ENCODE measurements at places on chromosomes 16 and 17.

- peak; percentile 24 for DNase-seq
These were observed 4.9 kb downstream of the OR4D1 start for GRCh38 chr17:58153046-58153445.

DNA sequence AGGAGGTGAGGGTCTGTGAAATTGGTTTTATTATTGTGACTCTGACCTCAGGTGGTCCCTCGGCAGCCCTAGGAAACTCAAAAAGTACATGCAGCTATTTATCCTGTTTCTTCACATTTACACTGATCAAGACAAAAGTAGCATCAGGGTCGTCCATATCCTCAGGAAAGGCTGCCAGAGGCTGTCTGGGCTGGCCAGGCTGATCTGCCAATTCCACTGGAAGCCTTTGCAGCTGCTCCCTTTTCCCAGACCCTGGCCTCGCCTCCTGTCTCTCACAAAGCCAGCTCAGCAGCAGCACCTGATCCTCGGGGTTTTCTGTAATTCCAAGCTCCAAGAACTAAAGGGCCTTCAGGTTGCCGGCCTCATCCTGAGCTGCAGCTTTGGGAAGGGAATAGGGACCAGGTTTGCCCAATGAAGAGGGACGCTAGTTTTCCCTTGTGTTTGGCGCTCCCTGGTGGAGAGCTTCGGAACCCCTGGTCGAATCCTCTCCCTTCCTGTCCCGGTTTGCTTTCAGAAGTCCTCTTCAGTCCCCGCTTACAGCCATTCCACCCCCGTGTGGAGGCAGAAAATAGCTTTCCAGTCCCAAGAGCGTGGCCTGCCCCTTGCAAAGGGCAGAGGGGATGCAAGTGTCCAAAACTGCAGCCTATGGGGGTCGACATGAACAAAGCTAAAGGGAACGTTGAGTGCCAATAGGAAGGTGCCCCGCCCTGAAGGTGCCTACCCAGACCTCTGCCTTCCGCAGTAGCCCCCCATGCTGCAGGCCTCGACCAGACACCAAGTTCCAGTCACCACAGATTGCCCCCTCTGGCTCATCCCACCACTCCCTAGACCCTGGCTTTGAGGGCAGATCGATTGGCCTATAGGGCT lies 13.4 kb downstream of the MFSD6L start:
- DNase-seq, result peak; percentile 35

DNA sequence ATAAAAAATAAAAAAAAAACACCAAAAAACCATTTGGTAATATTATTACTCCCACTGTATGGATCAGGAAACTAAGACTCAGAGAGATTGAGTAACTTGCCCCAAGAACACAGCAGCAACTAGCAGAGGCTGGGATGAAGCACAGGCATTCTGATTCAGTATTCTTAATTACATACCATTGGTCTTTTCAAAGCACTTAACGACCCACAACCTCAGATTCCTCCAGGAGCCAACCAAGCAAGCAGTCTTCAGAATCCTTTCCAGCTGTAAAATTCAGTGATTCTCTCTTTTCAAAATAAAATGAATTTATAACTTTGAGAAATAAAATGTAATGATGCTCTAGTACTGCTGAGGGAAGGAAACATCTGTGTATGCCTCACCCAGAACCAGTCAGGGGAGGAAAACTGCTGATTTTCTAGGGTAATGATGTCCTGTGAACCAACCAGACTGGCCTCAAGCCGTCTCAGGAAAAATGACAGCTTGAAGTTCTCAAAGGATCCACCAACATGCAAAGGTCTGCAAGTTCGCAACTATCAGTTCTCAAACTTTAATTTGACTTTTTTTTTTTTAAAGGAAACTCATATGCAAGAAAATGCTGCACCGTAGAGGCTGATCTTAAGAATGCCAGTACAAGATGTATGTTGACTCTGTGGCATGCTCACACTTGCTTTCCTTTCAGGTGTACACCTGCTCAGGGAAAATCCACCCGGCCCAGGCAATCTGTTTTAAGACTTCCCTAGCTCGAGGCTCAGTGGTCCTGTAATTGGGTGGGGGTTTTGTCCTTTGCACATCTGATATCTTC lies 9.0 kb downstream of the CUEDC1 start:
- no peak for DNase-seq

GRCh38 chr17:32161506-32162365 lies 19.4 kb downstream of the RHOT1 start:
- DNase-seq, result no peak

DNA sequence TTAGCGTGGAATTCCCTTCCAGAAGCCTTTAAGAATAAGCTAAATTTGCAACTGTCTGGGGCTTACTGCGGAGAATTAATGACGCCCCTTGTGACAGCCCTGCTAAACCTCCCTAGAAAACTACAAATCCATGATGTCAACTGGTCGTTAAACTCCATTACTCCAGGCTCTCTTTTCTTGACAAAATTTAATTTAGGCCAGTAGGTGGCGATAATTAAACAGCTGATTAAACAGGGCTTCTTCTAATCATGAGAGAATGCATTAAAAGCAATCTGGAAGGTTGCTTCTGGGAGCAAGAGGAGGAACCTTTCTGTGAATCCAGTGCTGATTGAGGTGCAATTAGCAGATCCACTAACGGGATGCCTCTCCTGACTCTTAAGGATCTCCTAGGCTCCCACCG lies 8.1 kb upstream of the NLRP1 start:
- DNase-seq, result peak; percentile 30

Data from activated CD4-positive, alpha-beta T cell treated with anti-CD3 and anti-CD28 coated beads, Interleukin-2, amount 50 U/mL, for 24 hours (primary cell).